ENCODE measurements at places on chromosomes 12 and 14.

- DNase-seq, result no peak
Observed at GRCh38 chr12:124361074-124361970, 66.4 kb downstream of the RFLNA start.

DNA sequence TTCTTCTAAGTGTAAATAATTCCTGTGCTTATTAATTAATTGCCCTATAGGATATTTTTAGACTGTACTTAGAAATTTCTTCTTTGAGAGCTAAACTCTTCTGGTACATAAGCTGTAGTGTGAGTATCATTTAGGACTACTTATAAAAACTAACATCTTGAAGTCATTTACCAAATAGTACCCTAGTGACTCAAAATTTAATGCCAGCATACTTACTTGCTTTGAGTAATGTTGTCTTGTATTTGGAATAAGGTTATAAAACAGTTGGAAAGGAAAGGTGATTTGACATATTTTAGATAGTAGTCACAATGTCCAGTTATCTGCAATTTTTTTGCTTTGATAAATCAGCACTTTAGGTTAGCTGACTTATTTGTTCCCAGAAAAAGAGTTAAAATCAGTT, 39.1 kb downstream of the SPATA7 start:
- DNase-seq, result no peak

DNA sequence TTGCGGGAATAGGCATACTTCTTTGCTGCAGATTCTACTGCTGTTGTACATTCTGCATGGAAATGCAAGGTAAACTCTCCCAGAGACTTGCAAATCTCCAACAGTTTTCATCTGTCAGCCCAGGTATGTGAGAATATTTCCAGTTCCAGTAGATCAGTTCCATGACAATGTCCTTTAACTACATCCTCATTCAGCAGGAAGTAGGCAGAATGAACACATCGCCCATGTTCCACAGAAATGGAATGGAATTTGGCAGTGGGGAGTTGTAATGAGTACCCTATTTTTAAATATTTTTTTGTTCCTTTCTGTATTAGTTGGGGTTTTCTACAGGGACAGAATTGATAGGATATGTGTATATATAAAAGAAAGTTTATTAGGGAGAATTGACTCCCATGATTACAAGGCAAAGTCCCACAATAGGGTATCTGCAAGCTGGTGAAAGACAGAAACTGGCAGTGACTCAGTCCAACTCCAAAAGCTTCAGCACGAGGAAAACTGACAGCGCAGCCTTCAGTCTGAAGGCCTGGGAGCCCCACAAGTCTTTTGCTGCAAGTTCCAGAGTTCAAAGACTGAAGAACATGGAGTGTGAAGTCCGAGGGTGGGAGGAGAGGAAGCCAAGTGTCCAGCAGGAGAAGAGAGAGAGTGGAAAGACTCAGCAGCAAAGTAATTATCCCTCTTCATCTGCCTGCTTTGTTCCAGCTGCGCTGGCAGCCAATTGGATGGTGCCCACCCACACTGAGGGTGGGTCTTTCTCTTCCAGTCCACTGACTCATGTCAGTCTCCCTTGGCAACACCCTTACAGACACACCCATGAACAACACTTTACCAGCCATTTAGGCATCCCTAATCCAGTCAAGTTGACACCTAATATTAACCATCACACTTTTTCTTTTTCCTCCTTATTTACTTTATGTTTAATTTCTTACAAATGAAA, 110.4 kb upstream of the SCAF11 start:
- DNase-seq, result no peak

DNA sequence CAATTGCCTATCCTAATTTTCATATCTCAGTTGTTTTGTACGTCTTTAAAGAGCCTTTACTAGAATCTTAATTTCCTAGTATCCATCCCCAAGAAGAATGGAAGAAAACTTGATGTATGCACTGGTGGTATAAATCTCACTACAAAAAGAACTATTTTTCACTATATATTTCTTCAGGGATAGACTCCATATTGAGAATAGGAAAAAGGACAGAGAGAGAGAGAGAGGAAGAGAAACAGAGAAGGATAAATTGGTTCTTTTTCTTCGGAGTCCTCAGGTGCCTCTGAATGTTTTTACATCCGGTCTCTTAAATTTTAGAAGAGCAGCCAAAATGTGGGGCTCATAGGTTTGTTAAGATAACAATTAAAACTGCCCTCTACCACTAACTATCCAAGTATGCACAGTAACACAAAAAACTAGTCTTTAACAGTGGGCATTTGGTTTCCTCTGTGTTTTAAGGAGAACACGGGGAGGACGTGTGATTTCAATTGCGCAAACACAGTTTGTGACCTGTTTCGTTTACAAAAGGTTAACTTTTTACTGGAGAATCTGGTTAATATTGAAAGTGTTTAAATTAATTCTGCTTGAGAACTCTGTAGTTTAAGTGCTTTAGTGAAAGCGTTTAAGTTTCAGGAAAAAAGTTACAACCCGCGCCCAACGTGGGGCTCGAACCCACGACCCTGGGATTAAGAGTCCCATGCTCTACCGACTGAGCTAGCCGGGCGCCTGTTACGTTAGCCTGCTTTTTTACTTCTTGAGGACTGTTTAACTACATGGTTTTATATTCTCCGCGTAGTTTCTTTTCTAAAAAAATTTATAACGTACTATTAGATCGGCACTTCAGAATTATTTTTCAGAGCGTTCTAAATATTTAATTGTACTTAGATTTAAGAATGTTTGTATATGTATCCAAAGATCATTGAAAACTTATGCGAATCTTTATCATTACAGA, 5.1 kb upstream of the PSMA3 start:
- peak; percentile 86 for DNase-seq

DNA sequence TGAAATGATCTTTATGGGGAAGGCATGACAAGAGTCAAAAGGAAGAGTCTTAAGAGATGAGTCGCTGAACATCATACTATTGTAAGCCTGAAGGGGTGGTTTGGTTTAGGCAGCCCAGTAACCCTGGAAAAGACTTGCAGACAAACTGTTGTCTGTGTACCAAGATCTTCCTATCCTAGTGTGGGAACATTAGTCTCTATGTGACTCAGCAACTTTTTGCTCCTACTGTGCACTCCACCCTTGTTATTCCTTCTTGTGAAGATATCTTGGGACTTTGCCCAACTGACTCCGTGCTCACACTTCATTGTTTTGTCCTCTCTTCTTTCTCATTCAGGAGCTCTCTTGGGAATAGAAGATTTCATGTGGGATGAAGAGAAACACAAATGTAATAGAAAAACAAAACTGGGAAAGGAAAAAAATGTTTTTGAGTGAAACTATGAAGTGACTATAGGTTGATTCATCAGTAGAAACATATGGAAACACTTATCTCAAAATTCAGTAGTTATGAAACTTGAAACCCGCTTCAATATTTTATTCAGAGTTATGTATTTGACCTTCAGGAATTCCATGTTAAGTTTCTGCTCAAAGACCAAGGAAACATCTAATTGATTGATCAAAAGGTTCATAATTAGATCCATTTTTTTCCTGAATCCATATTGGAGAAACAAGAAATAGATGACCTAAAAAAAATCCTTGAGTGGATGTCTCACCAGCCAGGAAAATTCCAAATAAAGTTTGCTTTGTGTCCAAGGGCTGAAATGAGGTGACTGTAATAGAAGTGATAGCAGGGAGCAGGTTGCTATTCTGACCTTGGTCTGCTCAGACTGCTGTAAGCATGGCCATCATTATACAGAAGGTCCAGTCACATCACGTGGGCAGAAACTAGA, 67.2 kb downstream of the BTG1 start:
- no peak for DNase-seq

DNA sequence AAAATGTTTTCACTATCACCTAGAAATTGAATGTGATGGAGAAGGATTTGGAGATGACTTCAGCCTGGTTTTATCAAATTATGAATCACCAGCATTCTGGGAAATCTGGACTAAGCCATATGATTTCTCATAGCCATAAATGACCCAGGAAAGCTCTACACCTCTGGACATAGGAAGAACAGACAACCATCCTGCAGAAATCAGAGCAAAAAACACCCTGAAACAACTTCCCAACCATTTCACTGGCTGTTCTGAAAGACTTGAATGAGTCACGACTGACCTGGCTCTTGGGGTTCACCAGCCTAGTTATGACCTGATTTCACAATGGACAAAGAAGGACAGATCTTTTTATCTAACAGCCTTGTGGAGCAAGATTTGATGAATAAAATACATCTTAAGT, 123.8 kb downstream of the KCNH5 start:
- DNase-seq, result no peak

- no peak for DNase-seq
Observed at GRCh38 chr12:75157385-75157784, 52.3 kb downstream of the KCNC2 start.

DNA sequence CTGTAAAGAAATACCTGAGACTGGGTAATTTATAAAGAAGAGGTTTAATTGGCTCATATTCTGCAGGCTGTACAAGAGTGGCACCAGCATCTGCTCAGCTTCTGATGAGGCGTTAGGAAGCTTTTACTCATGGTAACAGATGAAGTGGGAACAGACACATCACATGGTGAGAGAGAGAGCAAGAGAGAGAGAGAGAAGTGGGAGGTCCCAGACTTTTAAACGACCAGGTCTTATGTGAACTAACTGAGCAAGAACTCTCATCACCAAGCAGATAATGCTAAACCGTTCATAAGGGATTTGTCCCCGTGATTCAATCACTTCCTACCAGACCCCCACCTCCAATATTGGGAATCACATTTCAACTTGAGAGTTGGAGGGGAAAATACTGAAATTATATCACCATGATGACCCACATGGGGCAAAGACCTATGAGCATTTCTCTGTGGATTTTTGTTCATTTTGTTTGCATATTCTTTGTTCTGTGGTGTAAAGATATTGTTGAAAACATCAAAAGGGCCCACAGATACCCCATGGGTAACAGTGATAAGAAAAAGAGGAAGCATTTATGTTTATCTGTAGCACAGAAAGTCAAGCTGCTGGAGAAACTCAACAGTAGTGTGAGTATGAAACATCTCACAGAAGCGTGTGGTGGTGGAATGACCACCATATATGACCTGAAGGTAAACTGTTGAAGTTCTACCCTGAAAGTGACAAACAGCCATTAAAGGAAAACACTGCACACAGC, 135.2 kb upstream of the PDE3A start:
- DNase-seq, result no peak

DNA sequence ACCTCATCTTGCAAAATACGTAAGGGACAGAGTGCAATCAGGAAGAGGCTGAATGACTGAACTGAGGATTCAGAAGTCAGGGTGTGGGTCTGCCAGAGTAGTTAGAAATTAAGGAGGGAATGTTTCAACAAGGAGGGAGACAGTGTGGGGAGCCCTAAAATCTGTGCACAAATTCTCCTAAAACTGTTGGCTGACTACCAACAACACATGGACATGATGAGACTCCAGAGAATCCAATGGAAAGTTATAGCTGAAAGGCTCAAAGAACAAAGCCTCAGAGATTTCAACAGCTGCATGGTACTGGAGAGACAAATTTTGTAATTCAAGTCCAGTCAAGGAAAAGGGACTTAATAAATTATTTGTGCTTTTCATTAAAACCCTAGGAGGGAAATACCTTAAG, 36.1 kb upstream of the NEDD1 start:
- DNase-seq, result no peak

DNA sequence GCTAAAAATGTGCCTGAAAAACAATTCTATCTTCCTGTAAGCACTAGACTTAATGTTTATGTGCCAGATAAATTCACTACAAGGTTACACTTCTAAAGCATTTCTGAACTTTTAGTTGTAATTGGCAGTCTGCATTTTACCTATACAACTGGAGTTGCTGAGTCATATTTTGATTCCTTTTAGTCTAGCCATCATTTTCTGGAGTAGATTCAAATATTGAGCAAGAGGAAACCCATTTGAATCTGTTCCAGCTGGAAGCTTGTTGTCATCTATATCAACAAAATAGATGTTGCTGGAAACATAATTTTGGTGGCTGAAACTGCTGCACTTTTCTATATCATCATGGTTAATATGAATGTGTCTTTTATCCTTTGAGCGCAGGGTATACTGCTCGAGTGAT, 122.2 kb upstream of the CCDC175 start:
- DNase-seq, result no peak

GRCh38 chr14:89420502-89420901, 3.5 kb upstream of the FOXN3 start:
- DNase-seq, result no peak
